ENCODE measurements at places on chromosomes 7 and 10.
A peak's percentile ranks its signal among the peaks of the same experiment; 100 is the strongest.

DNA sequence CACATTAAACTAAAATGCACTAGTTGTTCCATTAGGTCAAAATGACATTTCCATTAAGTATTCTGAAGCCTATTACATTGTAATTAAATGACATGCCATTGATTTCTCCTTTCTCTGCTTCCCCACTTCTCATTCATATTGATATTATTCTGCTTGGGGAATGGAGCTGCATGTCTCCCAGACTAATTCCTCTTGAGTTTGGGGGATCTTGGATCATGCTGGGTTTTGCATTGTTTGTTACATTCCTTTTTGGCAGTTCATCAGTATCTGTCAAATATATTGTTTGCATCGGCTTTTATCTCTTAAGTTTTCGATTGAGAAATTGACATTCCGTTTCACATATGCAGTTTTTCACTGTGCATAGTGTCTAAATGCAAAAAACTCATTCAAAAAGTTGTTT lies 65.1 kb upstream of the CYP26C1 start:
- DNase-seq: no peak

- no peak for DNase-seq
These were observed 70.3 kb upstream of the AGK start for GRCh38 chr7:141480953-141481352.

DNA sequence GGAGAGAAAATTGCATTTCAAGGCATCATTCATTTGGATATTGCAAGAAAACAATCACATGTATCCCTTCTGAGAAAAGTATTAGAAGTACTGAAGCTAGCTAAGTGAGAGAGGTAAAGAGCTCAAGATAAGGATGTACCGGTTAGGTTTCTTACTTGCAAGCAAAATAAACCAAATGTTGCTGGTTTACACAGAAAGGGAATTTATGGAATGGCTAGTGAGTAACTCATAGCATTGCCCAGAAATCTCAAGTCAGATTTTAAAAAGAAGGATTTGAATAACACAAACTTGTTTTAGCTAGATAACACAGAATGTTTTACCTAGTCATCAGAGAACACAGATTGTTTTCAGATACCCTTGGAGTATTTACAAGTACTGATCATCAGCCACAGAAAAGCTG lies 30.6 kb downstream of the KLHL7 start:
- no peak for DNase-seq

- DNase-seq: no peak
These were observed 18.2 kb upstream of the TARP start for GRCh38 chr7:38291650-38292049.

- no peak for DNase-seq
These were observed 39.8 kb downstream of the CDC123 start for GRCh38 chr10:12235796-12236195.

DNA sequence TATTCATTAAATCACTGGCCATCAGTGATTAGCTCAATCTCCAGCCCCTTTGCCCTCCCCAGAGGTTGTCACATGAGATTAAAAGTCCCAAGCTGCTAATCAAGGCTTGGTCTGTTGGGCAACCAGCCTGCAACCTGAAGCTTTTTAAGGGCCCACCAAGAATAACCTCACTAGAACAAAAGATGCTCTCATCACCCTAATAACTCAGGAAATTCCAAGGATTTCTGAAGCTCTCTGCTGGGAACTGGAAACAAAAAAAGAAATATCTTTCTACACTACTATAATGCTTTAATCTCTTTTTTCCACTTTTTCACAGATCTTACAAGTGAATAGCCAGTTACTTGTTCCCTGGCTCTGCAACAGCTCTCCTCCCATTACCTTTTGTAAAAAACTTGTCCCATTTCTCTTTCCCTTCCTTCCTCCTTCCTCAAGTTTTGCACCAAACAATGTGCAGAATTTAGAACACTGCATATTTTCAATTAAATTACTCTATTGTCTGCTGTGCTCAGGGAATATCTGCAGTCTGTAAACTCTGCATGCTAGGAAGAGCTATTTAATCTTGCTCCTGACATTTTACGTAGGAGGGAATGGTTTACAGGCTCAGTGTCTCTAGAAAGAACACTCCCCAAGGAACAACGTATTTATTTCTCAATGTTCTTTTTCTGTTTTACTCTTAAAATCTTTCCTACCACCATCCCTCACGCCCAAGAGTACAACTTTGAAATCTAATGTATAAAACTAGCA lies 169.1 kb downstream of the IMMP2L start:
- DNase-seq: no peak

- DNase-seq: no peak
These were observed 164.2 kb downstream of the DGKI start for GRCh38 chr7:137682596-137682995.

DNA sequence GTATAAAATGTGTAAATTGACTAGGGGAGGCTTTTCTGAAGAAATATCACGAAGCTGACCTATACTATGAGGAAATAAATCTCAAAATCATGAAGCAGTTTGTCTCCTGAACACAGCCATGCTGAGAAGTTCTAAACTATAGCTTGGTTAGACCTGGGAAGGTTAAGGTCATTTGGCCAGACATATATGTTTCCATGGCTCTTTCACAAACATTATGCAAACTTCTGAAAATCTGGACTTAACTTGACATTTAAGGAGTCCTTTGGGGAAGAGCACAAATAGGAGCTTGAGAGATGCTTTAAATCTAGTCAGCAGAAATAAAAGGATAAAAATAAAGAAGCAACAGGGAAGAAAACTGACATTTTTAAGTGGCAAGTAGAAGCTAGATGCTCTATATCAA lies 115.9 kb upstream of the MEOX2 start:
- no peak for DNase-seq

DNA sequence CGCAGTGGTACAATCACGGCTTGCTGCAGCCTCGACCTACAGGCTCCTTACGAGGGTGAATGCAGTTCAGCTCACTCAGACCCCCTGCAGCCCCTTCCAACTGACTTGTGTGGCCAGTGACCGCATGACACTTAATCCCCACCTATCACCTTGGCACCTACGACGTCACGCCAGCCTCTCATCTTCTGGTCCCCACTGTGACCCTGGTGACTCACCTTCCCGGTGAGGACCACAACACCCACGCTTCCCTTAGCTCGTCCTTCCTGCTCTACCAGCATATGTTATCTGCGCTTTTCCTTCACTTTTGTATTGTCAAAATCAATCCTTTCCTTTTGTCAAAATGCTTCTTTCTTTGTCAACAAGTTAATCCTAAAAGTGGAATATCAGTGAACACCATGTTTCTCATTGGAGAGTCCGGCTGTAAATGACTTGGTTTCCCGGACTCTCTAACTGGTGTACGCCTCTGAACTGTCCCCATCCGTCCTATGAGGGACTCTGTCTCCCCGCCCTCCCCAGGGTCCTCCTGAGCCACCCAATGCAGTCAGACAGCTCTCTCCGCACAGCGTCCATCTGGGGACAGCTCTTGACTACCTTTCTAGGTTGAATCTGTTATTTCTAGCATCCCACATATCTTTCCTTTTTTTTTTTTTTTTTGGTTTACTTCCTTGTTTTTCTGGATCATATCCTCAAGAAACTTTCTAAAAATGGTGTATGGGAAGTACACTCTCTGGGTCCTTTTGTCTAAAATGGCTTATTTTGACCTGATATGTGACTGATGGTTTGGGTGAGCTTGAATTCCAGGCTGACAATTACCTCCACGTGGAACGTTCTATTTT lies 37.3 kb downstream of the CFAP46 start:
- no peak for DNase-seq

- no peak for DNase-seq
These were observed 10.2 kb downstream of the TUBGCP2 start for GRCh38 chr10:133298466-133298865.

DNA sequence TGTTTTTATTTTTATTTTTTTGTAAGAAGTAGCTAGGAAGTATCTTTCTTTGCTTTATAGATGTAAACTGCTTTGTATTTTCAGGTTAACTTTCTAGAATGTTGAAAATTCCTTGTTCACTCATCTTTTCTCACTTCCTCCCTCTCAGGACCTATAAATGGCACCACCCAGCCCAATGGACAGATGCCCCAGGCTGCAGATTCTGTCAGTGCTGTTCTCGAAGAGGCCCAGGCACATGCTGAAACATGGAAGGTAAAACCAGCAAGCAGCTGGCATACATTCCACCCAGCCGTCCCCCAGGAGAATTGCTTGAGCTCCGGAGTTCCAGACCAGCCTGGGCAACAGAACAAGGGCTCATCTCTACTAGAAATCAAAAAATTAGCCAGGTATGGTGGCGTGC lies 47.1 kb upstream of the PDSS1 start:
- DNase-seq: no peak

- DNase-seq: no peak
These were observed 38.2 kb downstream of the MDH2 start for GRCh38 chr7:76086070-76086469.

DNA sequence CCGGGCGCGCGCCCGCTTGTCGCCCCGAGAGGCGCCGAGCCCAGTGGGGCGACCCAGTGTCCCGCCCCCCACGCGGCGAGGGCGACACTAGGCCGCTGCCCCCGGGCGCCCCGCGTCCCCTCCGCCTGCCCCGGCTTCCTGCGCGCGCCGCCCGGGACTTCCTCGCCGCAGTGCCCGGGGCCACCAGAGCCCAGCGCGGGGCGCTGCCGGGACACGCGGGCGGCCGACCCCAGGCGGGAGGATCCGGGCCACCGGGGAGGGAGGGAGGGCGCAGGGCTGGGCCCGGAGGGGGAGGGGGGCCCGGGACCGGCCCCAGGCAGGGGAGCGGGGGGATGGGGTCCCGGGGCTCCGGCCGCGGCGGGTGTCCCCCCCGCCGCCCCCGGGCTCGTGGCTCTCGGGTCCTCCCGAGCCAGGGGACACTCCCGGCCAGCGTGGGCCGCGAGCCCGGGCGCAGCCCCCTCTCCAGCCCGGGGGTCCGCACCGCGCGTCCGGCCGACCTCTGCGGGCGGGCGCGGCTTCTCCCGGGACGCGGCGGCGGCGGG lies 435 bp upstream of the PWWP2B start:
- peak; percentile 25 for DNase-seq

DNA sequence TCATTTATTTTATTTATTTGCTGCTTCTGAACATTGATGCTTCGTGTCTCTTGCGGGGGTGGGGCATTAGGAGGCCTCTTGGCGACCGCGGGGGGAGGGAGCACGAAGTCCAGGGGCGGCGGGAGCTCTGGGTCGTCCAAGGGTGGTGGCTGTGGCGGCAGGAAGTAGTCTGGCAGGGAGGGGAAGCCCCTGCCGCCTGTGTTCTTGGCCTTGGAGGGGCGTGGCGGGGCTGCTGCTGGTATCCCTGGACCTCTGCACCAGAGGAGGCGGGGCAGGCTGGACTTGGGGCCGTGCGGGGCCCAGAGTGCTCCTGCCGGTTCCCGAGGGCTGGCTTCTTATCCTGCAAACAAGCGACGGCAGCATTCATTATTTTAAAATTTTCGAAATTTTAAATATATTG lies 70.5 kb upstream of the ABI1 start:
- no peak for DNase-seq

DNA sequence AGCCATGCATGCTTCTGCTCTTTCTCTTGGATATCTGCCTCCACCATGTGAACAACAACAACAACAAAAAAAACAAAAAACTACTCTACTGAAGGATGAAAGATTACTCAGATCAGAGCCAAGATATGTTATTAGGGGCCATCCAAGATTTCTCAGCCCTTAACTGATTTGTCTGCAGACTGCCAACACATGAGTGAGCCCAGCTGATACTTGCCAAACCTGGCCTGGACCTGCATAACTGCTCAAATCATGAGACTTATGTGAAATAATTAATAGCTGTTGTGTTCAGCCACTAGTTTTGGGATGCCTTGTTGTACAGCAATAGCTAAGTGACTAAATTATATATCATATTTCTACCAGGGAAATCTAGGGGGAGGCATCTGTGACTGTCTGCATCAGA lies 334.5 kb upstream of the SORCS1 start:
- DNase-seq: no peak

GRCh38 chr7:137695942-137696341 lies 150.8 kb downstream of the DGKI start:
- DNase-seq: no peak

GRCh38 chr7:123367031-123367430 lies 167.3 kb upstream of the SLC13A1 start:
- no peak for DNase-seq

DNA sequence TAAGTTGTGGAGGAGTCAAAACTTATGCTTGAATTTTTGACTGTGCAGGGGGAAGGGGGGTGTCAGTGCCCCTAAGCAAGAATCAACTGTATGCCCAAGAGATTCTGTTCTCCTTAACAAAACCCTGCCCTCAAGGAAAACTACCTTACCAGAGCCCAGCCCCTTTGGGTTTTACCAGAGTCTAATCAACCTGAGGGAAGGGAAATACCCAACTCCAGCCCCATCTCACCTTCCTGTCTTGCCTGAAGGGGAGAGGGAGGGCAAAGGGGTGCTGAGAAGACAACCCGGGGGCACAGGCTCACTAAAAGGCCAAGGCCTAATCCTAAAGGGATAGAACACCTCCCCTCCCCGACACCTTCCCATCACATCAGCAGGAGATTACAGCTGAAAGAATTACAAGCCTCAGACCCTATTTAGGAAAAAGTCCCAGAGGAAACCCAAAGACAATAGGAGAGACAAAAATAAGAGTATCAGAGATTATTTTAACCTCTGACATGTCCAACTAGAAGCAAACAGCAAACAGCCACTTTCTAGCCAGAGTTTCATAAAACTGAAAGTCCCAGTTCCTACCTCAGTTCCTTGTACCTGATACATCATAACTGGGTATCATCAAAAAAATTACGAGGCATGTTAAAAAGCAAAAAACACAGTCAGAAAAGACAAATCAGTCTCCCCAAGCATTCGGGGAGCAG lies 26.8 kb upstream of the C7orf33 start:
- DNase-seq: no peak

DNA sequence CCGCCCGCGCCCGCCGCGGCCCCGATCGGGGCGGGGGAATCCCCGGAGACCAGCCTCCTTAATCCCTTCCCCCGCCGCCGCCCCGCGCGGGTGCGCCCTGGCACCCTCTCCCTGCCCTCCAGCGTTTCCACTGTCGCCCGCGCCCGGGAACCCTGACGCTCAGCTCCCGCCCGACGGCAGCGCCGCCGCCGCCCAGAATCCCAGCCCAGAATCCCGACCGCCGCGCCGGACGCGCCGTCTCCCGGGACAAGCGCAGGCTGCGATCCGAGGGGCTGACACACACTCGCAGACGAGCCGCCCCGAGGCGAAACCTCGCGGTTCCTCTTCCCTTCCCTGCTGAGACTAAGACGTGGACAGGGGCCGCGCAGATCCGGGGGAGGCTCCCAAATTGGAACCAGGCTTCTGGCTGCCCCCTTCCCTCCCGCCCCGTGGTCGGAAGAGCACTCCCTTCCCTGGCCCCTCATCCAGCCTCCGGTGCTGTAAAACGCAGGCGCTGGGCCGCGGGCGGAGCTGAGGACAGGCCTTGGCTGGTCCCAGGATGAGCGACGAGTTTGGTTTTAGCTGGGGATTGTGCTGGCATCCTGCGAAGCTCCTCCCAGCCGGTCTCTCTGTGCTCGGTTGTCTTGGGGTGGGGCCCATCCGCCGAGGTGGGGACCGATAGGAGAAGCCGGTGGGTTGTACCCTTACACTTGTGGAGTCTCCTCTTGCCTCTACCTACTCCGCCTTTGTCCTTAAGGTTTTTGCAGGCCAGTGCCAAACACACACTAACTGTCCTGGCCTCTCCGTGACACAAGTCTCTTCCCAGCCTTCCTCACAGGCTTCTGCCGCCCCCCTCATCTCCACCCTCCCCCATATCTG lies 1.1 kb downstream of the MARVELD1 start:
- DNase-seq: no peak
